Stimulated activated CD4-positive, alpha-beta T cell treated with anti-CD3 and anti-CD28 coated beads, Interleukin-2, amount 100 ng/mL, for 24 hours (primary cell): ENCODE measurements at places on chromosomes 7 and 10.

DNA sequence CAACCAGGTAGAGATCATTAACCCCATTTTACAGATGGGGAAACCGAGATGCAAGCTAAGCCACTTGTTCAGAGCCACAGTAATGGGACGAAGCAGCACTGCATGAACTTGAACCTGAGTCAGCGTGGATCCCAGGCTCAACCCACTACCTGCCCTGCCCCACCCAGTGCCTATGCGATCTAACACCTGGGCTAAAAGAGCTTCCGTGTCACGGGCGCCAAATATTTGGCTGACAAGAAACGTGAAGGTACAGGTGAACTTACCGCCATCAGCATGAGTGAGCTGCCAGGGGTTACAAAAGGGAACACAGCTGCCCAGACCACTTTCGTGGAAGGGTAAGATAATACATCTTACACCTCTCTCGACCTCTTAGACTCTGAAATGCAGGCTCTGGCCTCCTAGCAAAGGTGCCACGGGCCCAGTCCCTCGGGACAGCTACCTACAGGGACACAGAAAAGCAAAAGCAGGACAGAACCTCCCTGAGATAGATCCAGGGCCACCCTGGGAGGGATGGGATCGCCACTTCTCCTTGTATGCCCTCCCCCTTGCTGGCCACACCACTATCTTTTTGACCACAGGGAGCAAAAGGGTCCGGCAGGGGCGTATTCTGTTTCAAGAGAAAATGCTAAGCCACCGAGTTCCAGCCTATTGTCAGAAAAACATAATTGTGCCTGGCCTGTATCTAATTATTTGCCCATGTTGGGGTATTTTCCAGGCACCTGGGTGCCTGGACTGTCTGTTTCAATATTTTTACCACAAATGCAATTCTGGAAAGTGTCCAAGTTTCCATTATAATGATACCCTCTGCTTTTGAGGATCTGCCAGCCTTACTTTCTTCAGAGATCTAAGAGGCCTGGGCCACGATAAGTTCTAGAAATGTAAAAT lies 6.4 kb downstream of the CHST15 start:
- DNase-seq: no peak

DNA sequence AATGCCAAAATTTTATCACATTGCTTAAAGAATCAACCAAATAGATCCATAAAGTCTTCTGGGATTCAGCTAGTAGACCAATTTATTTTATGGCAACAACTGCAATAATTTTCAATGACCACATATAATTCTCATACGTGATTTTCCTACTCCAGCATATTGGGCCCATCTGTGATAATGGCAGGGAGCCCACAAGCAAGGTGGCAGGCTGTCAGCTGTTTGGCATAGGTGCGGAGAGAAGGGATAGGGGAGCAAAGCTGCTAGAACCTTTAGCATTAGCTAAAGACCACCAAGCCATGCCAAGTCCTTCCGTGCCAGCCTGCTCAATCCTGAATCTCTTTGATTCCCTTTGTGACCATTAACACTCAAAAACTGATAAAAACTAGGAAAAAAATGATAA lies 721.2 kb downstream of the XPNPEP1 start:
- DNase-seq: no peak

- DNase-seq: peak; percentile 63
Observed at GRCh38 chr10:5975641-5976473, 1.5 kb downstream of the IL15RA start.

GRCh38 chr10:87670586-87670985 lies 10.9 kb downstream of the PAPSS2 start:
- no peak for DNase-seq

GRCh38 chr7:140674356-140674800 lies 1.6 kb downstream of the ADCK2 start:
- DNase-seq: no peak

DNA sequence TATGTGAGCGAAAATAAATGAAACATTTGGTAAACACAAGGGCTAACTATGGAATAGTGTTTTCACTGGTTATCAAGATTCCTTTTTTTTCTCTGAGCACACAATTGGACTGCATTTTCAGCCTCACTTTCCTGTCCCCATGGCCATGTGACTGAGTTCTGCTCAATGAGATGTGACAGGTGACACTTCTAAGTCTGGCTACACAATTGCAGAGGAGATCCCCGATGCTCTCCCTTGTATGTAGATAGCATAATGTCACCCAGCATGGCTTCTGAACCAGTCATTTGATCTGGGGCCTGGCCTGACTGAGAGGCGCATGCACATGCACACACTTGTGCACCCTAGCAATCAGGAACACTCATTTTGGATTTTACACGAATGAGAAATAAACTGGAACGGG lies 581.8 kb downstream of the GRID1 start:
- no peak for DNase-seq

GRCh38 chr7:27875061-27875460 lies 135.1 kb downstream of the TAX1BP1 start:
- no peak for DNase-seq

DNA sequence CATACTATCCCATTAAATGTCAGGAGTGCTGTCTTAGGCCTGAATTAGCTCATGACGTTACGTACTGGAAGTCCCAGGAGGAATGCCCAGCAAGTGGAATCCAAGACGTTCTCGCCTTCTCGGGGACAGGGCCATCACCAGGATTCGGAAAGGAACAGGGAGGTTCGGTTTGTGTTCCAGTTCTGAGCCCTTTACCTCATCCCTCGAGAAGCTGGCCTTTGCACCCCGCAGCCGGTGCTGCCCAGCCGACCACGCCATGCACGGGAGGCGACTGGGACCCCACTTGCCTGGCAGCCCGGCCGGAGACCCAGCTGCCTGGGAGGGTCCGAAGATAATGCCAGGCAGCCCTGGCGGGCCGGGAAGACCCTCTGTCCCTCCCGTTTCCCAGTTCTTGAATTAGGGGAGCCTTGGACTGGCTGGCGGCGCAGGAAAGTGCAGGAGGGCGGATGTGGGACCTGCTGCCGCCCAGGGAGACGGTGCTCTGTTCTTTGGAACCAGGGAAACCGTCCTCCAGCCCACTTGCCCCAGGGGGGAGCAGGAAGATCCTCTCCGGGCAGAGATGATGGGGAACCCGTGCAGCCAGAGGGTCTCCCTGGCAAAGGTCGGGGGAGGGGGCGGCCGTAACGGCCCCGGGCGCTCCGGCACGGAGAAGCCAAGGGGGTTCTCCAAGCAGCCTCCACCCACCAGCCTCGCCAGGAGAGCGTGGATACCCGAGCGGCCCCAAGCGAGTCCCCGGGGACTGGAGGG lies 671 bp upstream of the CHST3 start:
- no peak for DNase-seq

DNA sequence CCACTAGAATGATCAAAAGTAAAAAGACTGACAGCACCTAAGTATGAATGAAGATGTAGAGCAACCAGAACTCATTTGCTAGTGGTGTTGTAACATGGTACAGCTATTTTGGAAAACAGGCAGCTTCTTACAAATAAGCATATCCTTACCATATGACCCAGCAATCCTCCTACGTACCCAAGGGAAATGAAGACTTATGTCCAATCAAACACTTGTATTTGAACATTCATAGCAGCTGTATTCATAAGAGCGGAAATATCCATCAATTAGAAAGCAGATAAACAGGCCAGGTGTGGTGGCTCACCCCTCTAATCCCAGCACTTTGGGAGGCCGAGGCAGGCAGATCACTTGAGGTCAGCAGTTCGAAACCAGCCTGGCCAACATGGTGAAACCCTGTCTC lies 53.0 kb downstream of the KLRG2 start:
- DNase-seq: no peak
